ENCODE measurements at places on chromosomes 1 and 21. TPM values are rescaled to one million over a fixed set of nuclear protein-coding genes. Genes with fewer than 3 reads are reported as not detected.

DNA sequence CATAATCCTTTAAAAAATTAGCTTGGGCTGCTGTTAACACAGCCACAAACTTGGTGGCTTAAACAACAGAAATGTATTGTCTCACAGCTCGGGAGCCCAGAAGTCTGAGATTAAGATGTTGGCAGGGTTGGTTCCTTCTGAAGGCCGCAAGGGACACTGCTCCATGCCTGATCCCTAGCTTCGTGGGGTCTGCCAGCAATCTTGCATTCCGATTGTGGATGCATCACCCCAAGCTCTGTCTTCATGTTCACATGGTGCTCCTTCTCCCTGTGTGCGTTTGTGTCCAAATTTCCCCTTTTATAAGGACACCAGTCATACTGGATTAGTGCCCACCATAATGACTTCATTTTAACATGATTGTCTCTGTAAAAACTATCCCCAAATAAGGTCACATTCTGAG is 5.0 kb upstream of the HHIPL2 start:
- no peak for DNase-seq

Gene PARK7
- 264 TPM for total RNA-seq

Gene SPRR2E
- total RNA-seq = not detected

DNA sequence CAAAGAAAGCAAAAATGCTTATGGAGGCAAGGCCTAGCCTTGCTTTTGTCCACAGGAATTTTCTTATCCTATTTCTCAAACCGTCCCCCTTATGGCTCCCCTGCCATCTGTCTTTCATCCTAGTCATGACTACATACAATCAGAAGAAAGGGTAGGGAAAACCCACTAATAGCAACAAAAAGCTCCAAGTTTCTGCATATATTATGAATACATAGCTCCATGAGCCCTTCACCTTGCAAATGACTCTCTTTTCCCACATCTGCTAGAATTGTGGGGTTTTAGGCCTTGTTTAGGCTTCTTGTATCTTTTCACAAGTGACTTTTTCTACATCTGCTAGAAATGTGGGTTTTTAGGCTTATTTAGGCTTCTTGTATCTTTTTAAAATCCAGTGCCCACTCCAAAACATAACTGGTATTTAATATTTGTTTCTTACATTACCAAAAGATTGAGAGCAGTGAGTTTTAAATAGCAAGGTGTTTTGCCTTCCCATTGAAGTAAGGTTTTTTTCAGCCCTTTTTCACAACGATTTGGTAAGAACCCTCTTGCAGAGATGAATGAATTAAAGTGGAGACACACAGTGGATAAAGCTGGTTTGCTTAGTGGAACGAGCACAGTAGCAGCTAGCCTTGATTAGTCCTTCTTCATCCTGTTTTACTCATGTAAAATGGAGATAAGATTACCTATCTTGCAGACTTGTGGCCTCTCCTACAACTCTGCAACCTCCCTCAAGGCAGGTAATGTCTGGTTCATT is 4.4 kb downstream of the GADD45A start:
- DNase-seq = no peak

DNA sequence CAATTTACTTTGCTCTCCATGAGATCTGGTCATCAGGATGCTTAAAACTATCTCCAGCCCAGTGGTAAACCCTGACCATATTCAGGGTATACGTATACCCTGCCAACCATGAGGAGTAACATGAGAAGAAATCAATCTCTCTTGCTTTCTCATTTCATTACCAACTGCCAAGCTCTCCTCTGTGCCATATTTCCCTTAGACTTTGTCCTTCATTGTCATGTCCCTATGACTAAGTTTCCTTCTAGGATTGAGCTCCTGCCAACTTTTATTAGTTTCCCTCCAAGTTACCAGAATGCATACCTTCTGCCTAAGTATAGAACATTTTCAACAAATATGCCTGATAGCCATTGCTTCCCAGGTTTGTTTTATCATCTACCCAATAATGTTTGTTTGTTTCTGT is 1113.9 kb upstream of the B3GALT2 start:
- DNase-seq = no peak

DNA sequence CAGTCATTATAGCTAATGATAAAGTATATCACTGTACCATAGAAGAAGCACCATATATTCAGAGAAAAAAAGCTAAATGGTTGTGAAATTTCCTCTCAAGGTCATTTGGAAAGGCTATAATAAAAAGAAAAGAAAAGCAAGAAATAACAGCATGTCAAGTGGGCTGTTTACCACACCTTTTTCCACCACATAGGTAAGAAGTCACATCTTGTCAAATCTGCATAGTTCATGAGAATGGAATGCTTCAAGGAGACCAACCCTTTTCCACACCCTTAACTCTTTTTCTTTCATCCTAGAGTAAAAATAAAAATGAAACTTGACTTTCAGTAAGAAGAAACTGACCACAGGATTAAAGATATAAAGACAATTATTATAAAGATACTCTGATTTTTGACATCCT is 91.2 kb downstream of the ATP6V1G3 start:
- DNase-seq = no peak

DNA sequence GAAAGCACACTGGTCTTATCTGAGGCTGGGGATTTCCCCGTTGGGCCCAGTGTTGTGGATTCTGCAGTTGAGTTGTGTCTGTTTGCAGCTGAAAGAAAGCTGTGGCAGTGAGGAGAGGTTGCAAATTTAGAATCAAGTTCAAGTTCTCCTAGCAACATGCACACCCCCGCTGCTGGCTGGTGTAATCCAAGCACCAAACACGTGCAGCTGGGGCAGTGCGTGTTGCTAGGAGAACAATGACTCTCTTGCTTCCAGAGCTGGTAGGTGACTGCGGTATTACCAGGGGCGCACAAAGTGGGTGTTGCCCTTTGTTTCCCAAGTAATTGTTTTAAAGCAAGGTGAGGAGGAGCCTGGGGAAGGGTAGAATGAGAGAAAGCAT is 91.5 kb downstream of the IER5 start:
- DNase-seq = peak; percentile 83

- no peak for DNase-seq
Observed at GRCh38 chr1:73537400-73537799, 660.6 kb downstream of the LRRIQ3 start.

Gene CD1B
- not detected for total RNA-seq

Gene RAP1GAP
- 3.8 TPM for total RNA-seq

- DNase-seq = no peak
Observed at GRCh38 chr1:220330265-220330664, 58.0 kb upstream of the RAB3GAP2 start.

Gene REN
- not detected for total RNA-seq

Gene VWA1
- total RNA-seq = 15.6 TPM

GRCh38 chr1:2534687-2535441 is 4.8 kb upstream of the HES5 start:
- no peak for DNase-seq

All from osteocyte (in vitro differentiated cells).